ENCODE measurements at places on chromosomes 16 and 17. TPM values are rescaled to one million over a fixed set of nuclear protein-coding genes. Genes with fewer than 3 reads are reported as not detected.

DNA sequence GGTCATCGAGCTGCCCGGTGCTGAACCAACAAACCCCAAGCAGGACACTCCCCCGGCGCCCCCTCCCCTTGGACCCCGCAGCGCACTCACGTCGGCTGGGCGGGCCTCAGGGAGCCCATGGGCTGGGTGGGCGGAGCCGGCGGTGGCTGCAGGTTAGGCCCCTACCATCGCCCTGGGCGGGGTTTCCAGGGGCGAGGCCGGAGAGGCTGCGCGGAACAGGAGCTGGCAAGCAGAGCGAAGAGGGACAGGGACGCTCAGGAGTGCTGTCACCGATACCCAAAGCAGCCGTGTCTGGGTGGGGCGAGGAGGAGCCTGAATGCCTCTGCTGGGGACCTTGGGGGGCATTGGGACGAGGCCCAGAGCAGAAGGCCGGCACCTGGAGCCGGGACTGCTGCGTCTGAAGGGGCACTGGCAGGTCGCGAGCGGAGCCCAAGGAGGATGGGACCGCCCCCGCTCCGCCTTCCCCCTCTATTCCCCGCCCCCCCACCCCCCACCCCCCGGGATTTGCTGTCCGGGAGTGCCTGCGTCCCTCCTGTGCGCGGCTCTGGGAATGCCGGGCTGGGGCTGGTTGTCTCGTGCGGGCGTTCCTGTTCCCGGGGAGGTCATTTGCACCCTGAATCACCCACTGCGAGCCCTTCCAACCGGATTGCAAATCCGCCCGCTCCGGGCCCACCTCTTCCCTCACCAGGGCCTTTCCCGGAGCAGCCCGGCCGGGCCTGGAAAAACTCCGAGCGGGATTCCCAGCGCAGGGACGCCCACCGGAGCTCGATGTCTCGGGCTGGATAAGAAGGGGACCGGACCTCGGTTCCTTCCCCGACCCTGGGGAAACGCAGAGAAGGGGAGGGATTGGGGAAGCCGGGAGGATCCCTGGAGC, 902 bp downstream of the ARHGAP27 start:
- H3K27me3 ChIP-seq, result no peaks in the 10 kb centered on the region
- H3K27ac ChIP-seq, result no peak overlapping the region
- H3K4me1 ChIP-seq, result peaks cover 51% of the 10 kb centered on the region
- DNase-seq, result peak; percentile 77
- H3K4me3 ChIP-seq, result peak overlapping the region; percentile 29

- no peak for DNase-seq
- H3K27ac ChIP-seq, result no peak overlapping the region
- no peaks in the 10 kb centered on the region for H3K27me3 ChIP-seq
- H3K4me1 ChIP-seq, result peaks cover 26% of the 10 kb centered on the region
- no peak overlapping the region for H3K4me3 ChIP-seq
- no peaks in the 10 kb centered on the region for H3K36me3 ChIP-seq
Observed at GRCh38 chr17:59702304-59702703, 4.9 kb downstream of the PTRH2 start.

GRCh38 chr16:77374384-77374783, 60.5 kb downstream of the ADAMTS18 start:
- H3K4me1 ChIP-seq, result peaks cover 15% of the 10 kb centered on the region
- no peaks in the 10 kb centered on the region for H3K36me3 ChIP-seq
- no peak overlapping the region for H3K27ac ChIP-seq
- H3K27me3 ChIP-seq, result no peaks in the 10 kb centered on the region
- H3K4me3 ChIP-seq, result no peak overlapping the region
- no peak for DNase-seq

GRCh38 chr17:80389011-80389995, 25.7 kb upstream of the ENDOV start:
- H3K4me3 ChIP-seq, result no peak overlapping the region
- no peaks in the 10 kb centered on the region for H3K36me3 ChIP-seq
- no peaks in the 10 kb centered on the region for H3K4me1 ChIP-seq
- H3K27me3 ChIP-seq, result no peaks in the 10 kb centered on the region
- no peak overlapping the region for H3K27ac ChIP-seq
- DNase-seq, result no peak

The GJC1 gene
- total RNA-seq, result 2.6 TPM

All from body of pancreas (tissue), 4 donors.